ENCODE measurements at places on chromosomes 13 and 19. TPM values are rescaled to one million over a fixed set of nuclear protein-coding genes. Genes with fewer than 3 reads are reported as not detected.

DNA sequence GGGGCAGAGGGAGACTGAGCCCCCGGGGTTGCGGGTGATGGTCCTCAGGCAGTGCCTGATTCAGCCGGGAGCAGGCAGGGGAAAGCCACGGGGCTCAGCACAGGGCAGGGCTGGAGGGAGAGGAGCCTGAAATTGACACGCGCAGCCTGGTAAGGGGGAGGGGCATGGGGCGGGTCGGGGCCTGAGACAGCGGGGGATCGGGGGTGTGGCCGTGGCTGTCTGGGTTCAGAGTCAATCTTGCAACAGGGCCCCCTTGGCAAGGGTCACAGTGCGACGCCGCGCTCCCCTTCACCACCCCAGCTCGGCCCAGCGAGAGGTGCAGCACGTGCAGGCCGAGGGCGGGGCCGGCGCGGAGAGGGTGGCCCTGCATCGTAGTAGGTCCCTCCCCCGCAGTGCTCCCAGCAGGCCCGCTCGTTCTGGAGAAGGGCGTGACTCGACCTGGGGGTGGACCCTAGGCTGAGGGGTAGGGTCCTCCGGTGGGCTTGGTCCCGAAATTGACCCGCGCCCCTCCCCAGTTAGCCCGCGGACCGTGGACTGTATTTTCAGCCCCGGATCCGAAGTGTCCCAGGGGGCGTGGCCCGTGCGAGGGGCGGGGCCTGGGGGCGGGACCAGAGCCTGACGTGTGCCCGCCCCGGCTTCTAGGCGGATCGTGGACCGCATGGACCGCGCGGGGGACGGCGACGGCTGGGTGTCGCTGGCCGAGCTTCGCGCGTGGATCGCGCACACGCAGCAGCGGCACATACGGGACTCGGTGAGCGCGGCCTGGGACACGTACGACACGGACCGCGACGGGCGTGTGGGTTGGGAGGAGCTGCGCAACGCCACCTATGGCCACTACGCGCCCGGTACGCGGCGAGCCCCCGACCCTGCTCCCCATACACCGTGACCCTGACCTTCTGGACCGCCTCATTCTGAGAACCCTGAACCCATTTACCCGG is 6.0 kb downstream of the RCN3 start:
- DNase-seq, result peak; percentile 79

GRCh38 chr13:48783181-48783630 is 129.5 kb downstream of the CYSLTR2 start:
- no peak for DNase-seq

- no peak for DNase-seq
Observed at GRCh38 chr13:106858903-106859532, 291.1 kb upstream of the ARGLU1 start.

DNA sequence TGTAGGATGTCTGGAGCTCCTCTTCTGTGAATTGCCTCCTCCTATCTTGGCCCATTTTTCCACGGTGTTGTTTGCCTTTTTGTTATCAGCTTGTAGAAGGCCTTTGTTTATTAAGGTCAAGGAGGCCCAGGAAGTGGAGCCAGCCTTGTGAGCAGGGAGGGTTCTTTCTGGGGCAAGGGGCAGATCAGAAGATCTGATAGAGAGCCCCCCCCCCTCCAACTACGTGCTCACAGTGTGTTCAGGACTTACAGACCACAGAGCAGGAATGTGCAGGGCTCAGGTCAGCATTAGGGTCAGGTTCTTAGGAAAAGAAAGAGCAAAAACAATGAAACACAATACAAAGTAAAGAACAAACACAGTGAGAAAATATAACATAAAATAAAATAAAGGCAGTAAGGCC is 59.4 kb downstream of the CCNE1 start:
- no peak for DNase-seq

GRCh38 chr19:45125975-45126493 is 33.1 kb downstream of the PPP1R37 start:
- peak; percentile 49 for DNase-seq

GRCh38 chr19:1374250-1374577 is 9.5 kb upstream of the NDUFS7 start:
- DNase-seq, result no peak

- DNase-seq, result no peak
Observed at GRCh38 chr13:49295244-49295643, 47.5 kb downstream of the CDADC1 start.

DNA sequence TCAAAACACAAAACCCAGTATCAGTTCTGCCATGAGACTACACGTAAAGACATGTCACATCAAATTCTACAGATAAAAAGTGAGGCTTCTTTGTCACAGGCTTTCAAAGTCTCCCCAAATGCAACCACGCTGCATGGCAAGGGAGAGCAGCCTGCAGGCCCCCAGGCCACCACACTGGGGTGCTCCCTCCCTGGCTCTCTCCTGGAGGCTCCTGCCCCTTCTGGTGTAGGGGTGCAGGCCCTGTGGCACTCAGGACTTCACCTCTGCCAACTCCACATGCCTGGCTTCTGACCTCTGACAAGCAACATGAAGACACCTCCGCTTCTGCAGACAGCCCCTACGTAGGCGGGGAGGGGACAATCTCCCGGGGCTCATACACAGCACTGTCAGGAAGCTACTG is 14.3 kb downstream of the AKAP8 start:
- no peak for DNase-seq

- DNase-seq, result no peak
Observed at GRCh38 chr19:37309834-37310575, 60.9 kb upstream of the ZNF527 start.

- peak; percentile 78 for DNase-seq
Observed at GRCh38 chr19:18280247-18281081, 958 bp downstream of the JUND start.

DNA sequence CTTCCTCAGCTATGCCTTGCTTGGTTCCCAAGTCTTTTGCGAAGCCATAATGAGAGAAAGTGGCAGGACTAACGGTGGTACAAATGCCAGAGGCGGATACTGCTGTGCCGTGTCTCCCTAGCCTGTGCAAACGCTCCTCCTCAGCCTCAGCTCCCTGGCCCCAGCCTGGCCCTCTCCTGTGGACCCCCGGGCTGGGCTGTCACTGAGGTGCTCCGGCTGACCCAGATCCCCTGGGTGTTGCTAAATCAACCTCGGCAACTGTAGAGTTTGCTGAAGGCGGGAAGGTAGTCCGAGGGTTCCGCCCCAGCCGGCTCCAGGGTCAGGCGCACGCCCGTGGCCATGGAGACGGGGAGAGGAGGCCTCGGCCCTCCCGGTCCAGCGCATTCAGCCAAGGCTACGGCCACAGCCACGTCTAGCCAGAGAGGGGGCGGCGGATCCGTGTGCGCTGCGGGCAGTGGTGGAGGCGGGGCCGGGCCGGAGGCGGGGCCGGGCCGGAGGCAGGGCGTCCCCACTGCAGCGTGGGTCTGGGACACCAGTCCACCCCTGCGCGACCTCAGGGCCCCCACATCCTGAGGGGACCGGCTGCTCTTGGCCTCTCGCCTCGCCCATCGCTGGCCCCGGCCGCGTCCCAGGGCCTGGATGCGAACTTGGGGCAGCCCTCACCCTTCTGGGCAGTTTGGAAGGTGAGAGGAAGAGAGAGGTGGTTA is 16.4 kb upstream of the ZNF492 start:
- no peak for DNase-seq

DNA sequence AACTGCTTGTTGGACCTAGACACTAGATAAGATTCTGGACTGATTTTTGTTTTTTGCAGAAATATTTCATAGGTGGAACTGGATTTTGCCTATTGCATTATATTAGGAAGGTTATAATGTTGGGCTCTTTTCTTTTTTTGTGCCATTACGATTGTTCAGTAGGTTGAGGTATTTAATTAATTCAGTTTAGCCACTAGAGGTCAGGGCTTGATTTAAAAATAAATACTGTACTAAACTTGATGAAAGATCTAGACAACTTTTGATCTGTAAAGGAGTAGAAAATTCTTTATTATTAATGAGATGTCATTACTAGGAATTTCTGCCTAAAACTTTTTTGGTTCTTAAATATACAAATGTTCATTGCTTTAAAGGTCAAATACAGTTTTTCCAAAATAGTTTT is 15.2 kb upstream of the SUPT20H start:
- DNase-seq, result no peak

GRCh38 chr13:98783856-98784478 is 31.5 kb upstream of the SLC15A1 start:
- DNase-seq, result no peak

The NLRP11 gene
- not detected for total RNA-seq

The BCL3 gene
- total RNA-seq, result 67.2 TPM

- DNase-seq, result peak; percentile 76
Observed at GRCh38 chr19:45076029-45076850, at the start of gene ZNF296. TSS of gene ZNF296 (minus strand) at chr19:45076478. CDS start at chr19:45076373, 105 bp downstream.

- DNase-seq, result no peak
Observed at GRCh38 chr19:46944918-46945628, 74.6 kb upstream of the NPAS1 start.

DNA sequence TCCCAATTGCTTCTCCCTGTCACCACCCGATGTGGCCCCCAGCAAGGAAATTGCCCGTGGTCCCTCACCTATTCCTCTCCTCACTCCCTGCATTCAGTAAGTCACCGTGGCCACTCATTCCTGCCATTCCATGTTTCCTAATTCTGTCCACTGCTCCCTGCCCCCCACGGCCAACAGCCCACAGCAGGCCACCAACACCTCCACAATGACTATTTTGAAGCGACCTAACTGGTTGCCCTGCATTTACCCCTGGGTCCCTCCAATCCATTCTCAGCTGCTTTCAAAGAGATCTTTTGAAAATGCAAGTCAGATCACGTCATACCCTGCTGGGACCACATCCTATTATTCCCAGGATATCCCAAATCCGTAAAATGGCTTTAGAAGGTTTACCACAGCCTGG is 210.4 kb downstream of the DCLK1 start:
- DNase-seq, result no peak

- DNase-seq, result no peak
Observed at GRCh38 chr13:83340170-83340569, 542.1 kb downstream of the SLITRK1 start.

The KLHL1 gene
- not detected for total RNA-seq

DNA sequence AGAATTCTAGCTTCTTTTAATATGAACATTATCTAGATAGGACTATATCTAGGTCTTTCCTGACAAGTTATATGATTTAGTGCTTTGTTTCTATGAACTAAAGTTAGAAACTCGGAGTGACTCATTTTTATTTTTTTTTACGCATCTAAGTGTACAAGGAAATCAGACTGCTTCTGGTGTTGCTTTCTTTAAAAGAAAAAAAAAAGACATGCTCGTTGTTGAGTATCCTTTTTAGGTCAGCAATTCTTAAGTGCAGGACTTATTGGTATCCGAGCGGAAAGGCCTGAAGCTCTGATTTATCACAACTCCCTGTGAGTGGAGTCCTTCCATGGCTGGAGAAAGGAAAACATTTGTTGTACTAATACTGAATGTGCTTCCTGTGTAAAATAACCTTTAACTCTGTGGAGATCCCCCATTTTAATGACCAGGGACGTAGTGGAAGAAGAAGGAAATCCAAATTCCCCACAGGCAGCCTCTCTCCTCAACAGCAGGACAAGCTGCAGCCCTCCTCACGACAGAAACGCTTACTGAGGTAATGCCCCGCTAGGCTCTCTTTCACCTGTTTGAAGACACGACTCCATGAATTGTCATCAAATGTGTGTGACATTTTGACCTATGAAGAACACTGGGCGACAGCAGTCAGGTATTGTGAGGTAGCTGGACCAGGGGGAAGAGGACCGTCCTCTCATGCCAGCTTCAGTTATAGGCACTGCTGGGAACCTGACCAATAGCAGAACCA is 17.9 kb upstream of the POMP start:
- no peak for DNase-seq

The CEBPA gene
- total RNA-seq, result 2.1 TPM

- no peak for DNase-seq
Observed at GRCh38 chr19:6056801-6057650, 53.3 kb downstream of the RFX2 start.

DNA sequence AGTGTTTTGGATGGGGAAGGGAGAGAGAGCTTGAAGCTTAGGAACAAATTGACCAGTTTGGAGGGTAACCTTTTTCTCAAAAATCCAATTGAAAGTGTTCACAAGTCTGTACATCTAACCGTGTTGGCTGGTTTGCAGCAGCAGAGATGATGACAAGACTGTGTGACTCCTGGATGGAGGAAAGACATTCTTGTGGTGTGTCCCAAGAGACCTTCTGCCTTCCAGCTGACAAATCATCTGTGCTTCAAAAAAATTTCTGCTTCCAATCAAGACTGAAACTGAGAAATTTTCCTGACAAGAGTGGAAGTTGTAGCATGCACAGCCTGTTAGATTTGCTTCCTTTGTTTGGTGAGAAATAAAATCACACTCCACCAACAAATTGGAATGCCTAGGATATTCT is 56.2 kb downstream of the LACC1 start:
- DNase-seq, result no peak

GRCh38 chr19:14603990-14604387 is 21.1 kb downstream of the CLEC17A start:
- DNase-seq, result no peak
